ENCODE measurements at places on chromosomes 11 and 22.

- DNase-seq: no peak
Measured at GRCh38 chr11:120558744-120559431, 47.3 kb downstream of the GRIK4 start.

- no peak for DNase-seq
Measured at GRCh38 chr22:24118689-24119384, 62.5 kb upstream of the SUSD2 start.

DNA sequence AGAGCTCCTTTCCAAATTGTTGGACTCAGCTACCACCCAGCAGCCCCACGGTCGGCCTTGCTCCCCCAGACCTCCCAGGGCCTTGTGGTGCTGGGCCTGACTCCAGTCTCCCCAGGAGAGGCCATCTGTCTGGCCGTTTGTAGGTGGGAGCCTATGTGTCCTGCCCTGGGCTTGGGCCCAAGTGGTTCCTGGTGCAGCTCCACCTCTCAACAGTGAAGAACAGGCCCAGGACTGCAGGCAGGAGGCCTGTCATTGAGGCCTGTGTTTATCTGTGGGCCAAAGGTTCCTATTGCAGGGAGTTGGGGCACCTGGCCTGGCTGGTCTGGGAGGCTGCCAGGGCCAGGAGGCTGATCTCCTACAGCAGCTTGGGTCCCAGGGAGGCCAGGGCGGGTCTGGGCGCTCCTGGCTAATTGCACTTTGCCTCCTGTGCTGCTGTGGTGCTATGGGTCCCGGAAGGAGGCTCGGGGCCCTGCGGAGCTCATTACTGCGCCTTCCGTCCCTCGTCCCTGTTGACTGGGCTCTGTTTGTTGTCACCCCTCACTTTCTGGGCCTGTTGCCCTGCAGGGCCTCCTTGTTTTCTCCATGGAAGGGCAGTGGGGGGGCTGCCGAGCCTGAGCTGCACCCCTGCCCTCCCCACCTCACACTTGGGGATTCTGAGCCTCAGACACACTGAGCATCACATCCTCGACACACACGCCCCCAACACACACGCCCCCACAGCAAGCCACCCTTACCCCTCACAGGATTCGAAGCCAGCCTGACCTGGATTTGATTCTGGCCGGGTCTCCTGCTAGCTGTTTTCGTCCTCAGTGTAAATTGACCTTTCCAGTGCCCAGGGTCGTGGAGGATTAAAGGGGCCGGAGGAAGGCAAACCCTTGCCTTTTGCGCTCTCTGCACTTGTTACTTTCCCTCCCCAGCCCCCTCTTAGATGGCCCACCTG lies 6.8 kb upstream of the OMP start:
- no peak for DNase-seq

- DNase-seq: no peak
Measured at GRCh38 chr22:45804986-45805325, 133.3 kb downstream of the ATXN10 start.
